ENCODE measurements at places on chromosomes 13 and 19.

- peak; percentile 5 for DNase-seq
These were observed 24.2 kb upstream of the C1QTNF9B start for GRCh38 chr13:23921451-23921888.

DNA sequence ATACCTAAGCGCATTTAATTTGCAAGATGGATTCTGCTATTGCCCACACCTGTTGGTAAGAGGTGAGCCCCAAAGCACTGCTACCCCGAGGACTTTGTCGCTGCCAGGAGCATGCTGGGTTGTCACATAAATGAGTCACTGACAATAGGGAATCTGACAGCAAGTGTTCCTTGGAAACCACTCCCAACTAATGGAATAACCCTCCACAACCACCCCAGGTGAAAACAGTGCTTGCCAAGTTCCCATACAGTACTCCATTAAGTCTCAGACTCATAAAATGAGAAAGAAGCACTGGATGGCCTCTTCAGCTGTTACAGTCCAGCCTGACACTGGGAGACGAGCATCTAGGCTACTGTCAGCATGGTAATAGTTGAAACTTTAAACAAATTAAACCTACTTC is 108.6 kb downstream of the EFNB2 start:
- no peak for DNase-seq

DNA sequence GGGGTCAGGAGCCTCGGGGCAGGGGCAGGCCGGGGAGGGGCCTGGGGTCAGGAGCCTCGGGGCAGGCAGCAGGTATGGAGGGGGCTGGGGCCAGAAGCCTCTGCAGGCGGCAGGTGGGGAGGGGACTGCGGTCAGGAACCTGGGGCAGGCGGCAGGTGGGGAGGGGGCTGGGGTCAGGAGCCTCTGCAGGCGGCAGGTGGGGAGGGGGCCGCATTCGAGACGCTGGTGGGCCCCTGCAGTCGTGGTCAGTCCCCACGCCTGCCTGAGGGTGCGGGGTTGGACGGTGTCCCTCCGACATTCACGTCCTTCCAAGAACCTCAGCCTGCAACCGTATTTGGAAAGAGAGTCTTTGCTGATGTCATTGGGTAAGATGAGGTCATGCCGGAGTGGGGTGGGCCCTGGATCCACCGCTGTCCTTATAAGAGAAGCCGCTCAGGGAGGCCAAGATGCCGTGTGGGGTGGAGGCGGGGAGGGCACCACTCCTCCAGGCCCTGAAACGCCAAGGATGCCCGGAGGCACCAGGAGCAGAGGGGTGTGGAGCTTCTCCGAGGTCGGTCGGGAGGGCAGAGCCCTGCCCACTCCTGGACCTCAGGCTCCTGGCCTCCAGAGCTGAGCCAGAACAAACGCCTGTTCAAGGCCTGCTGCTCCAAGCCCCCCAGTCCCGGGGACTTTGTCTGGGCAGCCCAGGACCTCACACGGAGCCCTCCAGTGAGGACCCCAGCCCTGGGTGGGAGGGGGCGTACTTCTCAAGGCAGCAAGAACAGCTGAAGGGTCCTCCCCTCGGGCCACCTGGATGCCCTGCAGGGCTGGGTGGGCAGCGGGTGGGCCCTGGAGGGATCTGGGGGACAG is 30.1 kb downstream of the PIP5K1C start:
- DNase-seq, result no peak

DNA sequence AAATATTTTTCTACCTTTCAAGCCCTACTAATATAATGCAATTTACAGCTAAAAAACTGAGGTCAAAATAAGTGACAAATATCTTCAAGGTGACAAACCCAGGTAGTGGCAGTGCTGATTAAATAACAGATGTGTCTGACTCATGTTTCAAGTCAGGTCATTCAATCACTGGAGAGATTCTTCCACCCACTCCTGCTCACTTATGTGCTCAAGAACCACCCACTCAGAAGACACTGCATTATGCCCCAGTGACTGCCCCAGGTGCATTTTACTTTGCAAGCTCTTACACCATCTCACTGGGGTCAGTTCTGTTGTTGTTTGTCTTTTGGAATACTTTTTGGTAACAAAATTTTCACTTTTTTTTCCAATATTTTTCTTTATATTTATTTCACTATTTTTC is 2.2 kb downstream of the ZNF100 start:
- no peak for DNase-seq

DNA sequence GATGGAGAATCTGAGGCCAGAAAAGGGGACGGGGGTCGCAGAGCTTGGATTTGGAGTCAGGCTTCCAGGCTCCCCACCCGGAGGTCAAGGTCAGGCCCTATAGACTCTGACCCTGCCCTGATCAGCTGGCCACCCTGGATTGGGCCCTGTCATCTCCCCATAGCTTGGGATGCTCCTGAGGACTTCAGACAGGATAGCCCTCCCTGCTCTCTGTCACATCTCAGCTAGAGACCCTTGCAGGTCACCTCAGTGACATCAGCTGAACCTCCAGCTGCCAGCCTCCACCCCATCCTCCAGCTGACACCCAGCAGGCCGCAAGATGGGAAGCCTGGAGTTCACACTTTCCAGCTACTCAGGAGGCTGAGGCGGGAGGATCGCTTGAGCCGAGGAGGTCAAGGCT is 2.8 kb upstream of the TPM4 start:
- no peak for DNase-seq

GRCh38 chr19:14915116-14915515 is 26.2 kb upstream of the OR7C2 start:
- DNase-seq, result no peak

GRCh38 chr13:21402586-21403307 is 56.4 kb downstream of the ZDHHC20 start:
- DNase-seq, result no peak

GRCh38 chr13:96816261-96816660 is 178.0 kb downstream of the OXGR1 start:
- DNase-seq, result no peak

- no peak for DNase-seq
These were observed 55.5 kb downstream of the TBC1D4 start for GRCh38 chr13:75426421-75426820.

DNA sequence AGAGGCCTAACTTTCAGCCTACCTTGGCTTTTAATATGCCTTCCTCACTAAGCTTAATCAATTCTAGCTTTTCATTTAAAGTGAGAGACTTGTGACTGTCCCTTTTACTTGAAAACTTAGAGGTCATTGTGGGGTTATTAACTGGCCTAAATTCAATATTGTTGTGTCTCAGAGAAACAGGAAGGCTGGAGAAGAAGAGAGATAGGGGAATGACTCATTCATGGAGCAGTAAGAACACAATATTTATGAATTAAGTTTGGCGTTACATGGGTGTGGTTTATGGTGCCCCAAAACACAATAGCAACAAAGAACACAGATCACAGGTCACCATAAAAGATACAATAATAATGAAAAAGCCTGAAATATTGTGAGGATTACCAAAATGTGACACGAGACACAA is 612.1 kb downstream of the TBC1D4 start:
- no peak for DNase-seq

- no peak for DNase-seq
These were observed 167.6 kb downstream of the PTPRS start for GRCh38 chr19:5172859-5173630.

DNA sequence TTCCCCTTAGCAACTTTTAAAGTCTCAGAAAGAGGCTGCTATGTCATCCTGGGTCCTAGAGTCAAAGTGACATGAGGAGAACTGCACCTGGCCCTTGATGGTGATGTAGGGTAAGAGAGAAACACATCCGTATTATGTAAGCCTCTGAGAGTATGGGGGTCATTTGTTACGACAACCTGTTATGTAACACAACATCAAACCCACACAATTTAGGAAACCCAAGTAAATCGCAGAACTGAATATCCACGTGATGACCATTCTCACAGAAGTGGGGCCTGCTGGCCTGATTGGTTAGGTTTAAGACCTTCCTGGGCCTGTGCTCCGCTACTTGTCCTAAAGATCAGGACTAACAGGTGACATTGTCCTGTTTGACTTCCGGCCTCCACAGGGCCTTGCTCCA is 15.3 kb upstream of the B3GLCT start:
- no peak for DNase-seq

- no peak for DNase-seq
These were observed 13.8 kb downstream of the FPR1 start for GRCh38 chr19:51737924-51738323.

DNA sequence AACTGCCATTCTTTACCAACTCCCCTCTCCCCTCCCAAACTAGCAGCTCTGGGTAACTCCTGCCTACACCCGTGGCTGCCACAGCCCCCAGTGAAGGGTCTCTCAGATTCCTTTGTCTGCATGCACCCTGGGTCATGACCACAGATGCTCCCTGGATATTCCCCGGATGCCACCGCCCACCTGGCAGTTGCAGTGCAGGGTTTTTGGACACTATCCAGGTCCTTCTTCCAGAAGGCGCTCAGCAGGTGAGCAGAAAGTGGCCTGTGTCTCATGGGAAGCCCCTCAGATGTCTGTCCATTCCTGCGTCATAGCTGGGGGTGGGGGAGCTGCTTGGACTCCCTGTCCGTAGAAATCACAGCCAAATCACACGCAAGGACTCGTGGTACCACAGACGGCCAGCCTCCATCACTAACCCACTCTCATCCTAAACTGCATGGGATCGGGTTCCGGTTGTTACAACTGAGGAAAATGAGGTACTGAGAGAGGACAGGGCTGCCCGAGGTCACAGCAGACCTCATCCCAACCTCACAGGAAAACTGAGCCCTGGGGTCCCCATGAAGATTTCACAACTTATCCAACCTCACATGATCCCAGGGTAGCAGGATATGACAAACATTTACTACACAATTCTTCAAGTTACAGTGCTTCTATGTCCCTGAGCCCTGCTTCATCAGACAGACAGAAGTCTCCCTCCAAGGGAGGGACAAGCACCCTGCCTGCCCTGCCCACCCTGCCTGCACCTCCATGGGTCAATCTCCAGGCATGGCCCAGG is 38.6 kb downstream of the ELL start:
- no peak for DNase-seq

DNA sequence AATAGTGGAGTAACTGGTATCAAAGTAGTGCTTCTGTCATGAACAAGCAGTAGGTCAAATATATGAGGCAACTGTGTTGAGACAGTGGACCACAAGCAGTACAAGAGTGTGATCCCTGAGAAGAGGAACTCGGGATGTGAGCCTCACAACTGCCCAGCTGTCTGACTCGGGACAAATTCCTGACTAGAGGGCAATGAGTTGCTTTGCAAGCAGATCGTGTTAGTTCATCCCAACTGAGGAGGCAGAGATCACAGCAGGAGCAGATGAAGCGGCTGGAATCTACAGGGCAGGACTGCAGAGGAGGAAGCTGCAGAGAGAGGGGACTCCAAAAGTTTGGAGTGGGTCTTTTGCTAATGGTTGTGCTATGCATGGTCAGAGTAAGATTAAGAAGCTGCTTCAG is 741.1 kb downstream of the DIAPH3 start:
- DNase-seq, result no peak

GRCh38 chr13:79481685-79482052 is 714 bp downstream of the NDFIP2 start:
- DNase-seq, result peak; percentile 16

All from OCI-LY7 (cell line).